ENCODE measurements at places on chromosomes 1 and 21.

GRCh38 chr1:155809088-155809487, 47.9 kb downstream of the GON4L start:
- no peak for DNase-seq

DNA sequence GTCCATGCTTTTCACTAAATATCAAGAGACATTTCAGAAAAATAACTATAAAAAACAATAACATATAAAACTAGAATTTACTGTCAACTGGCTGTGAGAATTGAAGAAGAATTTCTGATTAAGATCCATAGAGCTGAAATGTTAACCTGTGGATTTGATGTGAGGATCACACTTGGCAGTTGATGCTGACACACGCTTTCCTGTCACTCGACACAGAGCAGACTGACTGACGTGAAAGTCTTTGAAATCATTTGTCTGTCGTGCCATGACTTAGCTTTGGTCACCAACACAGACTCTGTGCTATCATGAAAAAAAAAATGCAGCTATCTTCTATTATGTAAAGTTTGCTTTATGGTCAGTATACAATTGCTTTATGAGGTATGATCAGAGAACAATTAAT, 706.0 kb upstream of the ZP4 start:
- no peak for DNase-seq

DNA sequence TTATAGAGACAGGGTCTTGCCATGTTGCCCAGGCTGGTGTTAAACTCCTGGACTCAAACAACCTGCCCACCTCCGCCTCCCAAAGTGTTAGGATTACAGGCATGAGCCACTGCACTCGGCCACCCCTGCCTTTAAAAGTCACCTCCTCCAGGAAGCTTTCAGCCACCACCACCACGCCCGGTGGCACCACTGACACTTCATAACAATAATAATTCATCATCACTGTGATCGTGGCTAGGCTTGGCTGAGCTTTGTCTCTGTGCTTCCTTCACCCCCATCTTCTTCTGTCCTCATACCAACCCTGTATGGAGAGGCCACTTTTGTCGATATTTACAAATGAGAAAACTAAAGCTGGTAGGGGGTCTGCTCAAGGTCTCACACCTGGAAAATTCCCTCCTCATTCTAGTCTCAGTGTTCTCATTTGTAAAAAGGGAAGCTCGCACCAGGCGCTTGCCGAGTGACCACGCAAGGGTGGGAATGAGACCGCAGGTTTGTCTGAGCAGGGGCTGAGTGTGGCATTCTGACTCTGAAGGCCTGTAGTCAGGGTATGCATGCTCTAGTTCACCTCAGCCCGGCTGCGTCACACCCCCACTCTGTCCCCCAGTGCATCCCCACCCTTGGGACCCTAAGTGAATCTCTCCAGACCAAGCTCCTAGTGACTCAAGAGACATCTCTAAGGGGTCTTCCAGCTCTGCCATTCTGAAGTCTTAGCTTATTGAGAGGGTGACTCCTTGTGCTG, 12.9 kb upstream of the EPHA2 start:
- no peak for DNase-seq

- DNase-seq: no peak
Observed at GRCh38 chr1:203601716-203602309, 24.8 kb upstream of the ATP2B4 start.

DNA sequence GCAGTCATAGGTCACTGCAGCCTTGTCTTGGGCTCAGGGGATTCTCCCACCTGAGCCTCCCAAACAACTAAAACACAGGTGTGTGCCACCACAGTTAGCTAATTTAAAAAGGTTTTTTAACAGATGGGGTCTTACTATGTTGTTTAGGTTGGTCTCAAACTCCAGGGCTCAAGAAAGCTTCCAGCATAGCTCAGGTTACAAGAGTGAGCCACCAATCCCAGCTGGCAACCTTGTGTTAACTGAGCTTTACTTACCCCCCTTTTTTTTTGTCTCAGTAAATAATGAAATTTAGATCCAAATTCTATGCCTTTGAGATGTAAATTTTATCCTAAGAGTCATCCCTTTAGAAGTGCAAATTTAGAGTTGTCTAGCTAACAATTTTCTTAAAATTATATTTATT, 103.9 kb upstream of the OLFM3 start:
- DNase-seq: no peak

- no peak for DNase-seq
Observed at GRCh38 chr1:231383159-231383860, 38.8 kb downstream of the EGLN1 start.

GRCh38 chr21:43717967-43718871, 710 bp upstream of the PDXK start:
- no peak for DNase-seq

GRCh38 chr21:31503467-31503866, 156.0 kb upstream of the SOD1 start:
- no peak for DNase-seq

- DNase-seq: no peak
Observed at GRCh38 chr1:59146651-59147358, 150.1 kb upstream of the FGGY start.

- DNase-seq: no peak
Observed at GRCh38 chr21:28159396-28159795, 833.3 kb downstream of the LTN1 start.

- no peak for DNase-seq
Observed at GRCh38 chr1:110606657-110607535, 738 bp upstream of the KCNA2 start.
